Activated CD4-positive, CD25-positive, alpha-beta regulatory T cell treated with anti-CD3 and anti-CD28 coated beads, Interleukin-2, amount 50 U/mL, for 16 hours (primary cell): ENCODE measurements at places on chromosomes 16 and 17.
A peak's percentile ranks its signal among the peaks of the same experiment; 100 is the strongest.

DNA sequence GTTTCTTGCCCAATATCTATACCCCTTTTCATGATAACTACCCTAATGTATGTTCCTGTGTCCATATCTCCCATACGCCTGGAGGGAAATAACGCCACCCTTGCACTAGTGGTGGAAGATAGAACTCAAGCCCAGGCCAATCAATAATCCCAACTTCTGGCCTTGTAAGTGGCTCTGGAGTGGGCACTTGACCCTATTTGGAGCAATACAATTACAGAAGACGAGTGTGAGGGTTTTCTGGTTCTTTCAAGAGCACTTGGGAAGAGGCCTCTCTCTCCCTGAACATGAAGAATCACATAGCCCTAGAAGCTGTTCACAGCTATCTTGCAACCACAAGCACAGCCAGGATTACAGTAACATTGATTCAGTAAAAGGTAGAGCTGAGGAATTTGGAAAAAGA lies 217.9 kb downstream of the RAB11FIP4 start:
- DNase-seq: no peak

GRCh38 chr16:58448890-58449289 lies 51.1 kb upstream of the NDRG4 start:
- no peak for DNase-seq

- peak; percentile 81 for DNase-seq
Measured at GRCh38 chr16:70251629-70252354, at the start of gene EXOSC6. TSS of gene EXOSC6 (minus strand) at chr16:70251940. CDS start at chr16:70251900, 40 bp downstream.

GRCh38 chr16:87431926-87432325 lies 39.8 kb downstream of the MAP1LC3B start:
- DNase-seq: no peak

GRCh38 chr16:19874026-19874425 lies 10.6 kb downstream of the GPRC5B start:
- DNase-seq: no peak

DNA sequence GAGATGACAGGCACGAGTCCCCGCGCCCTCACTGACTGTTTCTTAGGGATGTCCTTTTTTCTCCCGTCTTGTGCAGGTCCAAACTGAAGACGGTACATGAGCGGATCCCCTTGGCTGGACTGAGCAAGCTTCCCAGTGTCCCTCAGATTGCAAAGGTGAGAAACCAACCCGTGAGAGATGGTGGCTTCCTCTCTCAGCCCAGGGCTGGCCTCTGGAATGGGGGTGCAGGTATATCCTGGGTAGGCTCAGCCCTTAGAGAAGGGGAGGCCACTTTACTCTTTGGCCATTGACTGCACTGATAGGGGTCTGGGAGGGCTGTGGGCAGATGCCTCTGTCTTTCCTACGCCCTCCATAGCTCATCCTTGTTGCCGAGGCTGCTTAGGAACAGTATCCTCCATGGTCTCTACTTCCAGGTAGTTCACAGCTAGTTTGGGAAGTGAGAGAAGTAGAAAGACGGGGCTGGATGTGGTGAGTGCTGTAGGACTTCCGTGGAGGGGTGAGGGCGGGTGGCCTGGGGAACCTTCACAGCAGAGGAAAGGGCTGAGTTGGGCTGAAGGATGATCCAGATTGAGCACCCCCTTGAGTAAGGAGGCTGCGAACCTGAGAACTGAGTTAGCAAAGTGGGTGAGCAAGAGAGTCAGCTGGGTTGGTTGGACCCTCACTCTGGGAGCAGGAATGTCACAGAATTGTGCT lies 83.0 kb downstream of the OR1D5 start:
- no peak for DNase-seq
